AG04450 (cell line): ENCODE measurements at places on chromosomes 3 and 15.

DNA sequence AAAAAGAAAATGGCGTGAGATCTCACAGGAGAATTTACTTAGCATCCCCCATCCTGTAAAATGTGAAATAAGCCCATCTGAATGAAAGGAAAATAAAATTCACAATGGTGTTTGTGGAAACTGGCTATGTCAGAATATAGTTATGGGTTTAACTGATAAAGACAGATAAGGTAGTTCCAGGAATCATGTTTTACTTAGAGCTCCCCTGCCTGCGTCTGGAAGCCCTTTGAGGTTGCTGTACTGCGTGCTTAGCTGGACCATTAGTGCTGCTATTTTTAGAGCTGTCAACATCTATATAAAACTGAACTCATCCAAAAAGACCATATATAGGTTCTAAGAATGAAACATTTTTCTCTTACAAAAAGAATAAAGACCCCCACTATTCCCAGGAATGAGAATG is 130.8 kb downstream of the LSAMP start:
- no peak for DNase-seq

DNA sequence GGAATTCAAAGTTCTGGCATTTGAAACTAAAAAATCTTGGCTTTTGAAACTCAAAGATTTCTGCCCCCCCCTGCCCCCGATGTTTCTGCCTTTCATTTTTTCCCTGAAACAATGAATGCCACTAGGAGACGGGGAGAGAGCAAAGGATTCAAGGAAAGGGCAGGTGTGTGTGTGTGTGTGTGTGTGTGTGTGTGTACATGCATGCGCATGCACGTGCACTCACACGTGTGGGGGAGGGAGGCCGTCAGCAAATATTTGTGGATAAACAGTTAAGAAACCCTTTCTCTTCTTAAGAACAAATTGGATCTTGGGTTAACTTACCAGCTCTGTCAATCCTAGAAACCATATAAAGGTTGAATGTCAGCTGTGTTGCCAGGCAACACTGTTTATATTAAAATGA is 29.2 kb upstream of the CCDC174 start:
- DNase-seq = no peak

GRCh38 chr15:59548501-59549226 is 62.9 kb upstream of the GCNT3 start:
- no peak for DNase-seq

DNA sequence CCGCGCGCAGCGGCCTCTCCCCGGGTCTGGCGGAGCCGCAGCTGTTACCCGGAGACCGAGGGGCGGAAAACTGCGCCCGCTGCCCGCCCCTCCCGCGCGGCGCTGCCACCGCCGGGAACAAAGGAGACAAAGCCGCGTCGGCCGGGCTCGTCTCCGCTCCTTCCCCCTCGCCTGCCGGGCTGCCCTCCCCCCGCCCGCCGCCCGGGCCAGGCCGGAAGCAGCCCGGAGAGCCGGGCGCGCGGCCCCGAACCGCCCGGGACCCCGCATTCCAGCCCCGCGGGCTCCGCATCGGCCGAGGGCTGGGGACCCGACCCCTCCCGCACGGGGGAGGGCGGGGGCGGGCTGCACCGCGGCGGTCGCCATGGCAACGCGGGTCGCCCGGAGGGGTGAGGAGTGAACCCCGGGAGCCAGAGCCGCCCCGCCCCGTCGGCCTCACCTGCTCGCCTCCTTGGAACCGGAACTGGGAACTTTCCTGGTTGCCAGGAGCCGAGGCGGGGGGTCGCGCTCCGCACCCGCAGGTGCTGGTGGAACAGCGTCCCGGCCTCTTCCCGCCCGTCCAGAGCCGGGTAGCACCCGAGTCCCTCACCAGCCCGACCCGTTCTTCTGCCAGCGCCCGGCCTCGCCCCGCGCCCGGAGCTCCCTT is 448 bp downstream of the PLXNB1 start:
- DNase-seq = no peak

DNA sequence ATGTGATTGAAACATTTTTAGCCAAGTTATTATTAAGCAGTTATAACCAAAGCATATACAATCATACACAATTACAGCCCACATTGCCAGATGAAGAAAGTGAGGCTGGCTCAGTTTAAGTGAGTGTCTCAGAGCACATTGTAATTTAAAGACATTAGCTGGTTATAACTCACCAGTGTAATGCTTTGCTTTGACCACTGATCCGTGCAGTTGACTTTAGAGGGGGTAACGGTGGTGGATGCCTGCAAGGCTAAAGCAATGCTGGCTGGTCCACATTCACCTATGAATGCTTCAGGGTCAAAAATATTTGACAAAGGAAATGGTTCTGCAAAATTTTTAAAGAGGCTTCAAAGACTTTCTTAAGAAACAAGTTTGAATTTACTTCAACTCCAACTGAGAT is 1.2 kb downstream of the C3orf85 start:
- no peak for DNase-seq

DNA sequence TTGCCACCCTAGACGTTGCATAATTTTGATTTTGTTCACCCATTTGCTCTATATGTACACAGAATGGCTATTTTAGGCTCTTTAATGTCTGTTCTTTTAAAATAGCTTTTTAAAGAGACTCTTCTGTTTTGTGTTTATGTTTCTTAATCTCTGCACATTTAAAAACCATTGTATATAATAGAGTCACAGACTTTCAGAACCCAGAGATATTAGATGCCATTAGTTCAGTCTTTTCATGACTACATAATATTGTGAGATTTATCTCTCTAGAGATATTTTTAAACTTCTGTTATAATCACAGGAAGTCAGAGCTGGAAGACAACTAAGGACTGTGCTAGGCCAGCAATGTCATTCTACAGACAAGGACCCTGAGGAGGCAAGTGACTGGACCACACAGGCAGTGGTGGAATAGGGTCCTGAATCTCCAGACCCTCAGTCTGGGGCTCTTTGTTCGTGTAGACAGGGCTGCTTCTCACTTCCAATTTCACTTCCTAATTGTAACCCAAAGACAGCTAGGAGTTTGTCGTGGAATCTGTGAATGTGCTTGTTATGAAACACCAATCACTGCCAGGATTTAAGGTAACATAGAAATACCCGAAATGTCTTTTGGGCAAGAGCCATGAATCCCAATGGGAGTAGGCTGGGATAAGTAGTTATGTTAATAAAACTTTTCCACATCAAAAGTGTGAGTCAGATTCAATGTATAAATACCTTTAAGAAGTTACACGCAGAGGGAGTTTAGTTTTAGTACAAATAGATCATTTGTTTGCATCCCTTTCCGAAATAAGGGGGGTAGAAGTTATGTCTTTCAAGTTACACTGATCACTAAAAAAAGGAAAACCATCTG is 165.2 kb upstream of the ROPN1 start:
- no peak for DNase-seq

DNA sequence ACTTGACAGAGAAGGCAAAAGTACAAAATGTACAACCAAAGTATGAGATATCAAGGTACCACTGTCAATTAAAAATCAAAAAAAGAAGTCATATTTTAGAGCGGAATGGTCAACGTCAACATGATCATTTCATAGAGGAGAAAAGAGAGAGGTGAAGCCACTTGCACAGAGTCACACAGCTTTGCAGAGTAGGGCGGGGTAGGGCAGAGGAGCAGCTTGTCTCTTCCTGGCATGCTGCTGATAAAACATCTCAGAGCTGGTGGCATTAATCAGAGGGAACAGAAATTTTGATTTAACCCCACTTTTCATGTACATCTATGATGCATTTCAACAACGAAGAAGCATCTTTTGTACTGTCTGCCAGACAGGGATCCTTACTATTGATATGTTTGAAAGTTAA is 5.2 kb upstream of the IGF1R start:
- no peak for DNase-seq

DNA sequence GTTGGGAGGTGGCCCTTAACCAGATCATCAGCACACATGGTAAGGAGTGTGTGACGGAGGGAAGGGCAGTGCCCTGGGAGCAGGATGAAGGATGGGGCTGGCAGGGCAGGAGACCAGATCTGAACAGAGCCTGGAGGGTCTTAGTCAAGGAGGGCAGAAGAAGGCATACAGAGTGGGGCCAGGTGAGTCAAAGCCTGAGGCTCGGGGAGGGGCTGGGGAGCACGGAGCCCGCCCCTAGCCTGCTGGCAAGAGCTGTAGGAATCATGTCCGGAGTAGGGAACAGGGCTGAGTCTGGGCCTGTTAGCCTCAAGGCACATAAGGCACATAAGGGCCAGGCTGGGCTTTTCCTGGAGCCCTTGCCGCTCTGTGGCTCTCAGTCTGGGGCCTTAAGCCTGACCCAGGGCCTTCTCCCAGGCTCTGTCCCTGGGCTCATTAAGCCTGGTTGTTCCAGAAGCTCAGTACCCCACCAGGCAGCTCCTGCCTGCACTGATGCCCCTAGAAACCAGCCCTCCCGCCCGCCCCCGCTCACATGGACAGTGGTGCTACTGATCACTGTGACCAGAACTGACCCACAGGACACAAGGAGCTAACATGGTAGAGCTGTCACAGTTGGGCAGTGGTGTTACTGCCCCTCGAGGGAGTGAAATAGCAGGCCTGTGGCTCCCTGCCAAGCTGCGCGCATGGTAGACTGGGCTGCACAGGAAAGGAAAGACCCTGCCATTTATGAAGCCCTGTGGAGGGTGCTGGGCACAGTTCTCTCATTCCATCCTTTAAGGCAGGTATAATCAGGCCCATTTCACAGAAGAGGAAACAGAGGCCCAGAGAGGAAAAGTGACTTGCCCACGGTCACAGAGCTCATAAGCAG is 14.6 kb downstream of the ISG20 start:
- DNase-seq = no peak

DNA sequence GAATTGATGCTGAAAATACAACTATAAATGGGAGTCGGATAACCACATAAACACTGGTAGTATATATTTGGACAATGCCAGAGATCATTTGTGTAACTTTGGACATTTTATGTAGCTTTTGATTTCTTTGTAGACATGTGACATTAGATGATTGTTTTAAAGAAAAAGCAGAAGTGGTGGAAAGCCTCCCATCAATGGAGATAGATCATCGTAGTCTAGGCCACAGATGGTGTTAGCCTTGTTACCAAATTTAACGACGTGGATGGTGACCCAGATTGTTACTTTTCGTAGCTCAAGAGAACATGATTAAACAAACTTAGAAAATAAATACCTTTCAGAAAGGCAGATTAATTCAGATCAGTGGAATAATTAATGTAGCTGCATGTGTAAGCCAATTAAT is 8.8 kb downstream of the CACNA1D start:
- no peak for DNase-seq
